NCI-H526 treated with DMSO at 0.1 percent for 48 hours (cell line): ENCODE measurements at places on chromosomes 4 and X.

DNA sequence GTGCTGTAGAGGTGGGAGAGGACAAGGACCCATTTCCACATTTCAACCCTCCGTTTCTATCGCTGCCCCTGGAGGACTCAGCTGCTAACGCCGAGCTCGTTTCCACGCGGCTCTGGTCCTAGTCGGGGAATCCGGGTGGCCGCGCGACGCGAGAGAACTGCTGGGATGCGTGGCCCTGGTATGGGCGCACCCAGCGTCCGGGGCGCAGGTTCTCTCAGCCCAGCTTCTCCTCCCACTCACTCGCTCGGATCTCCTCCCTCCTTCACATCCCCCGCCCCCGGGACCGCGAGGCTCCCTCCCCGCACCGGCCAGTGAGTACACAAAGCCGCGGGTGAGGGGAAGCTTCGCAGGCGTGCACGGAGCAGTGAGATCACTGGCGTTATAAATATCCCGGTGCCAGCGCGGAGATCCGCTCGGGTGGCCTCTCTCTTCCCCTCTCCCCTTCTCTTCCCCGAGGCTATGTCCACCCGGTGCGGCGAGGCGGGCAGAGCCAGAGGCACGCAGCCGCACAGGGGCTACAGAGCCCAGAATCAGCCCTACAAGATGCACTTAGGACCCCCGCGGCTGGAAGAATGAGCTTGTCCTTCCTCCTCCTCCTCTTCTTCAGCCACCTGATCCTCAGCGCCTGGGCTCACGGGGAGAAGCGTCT, at the start of gene FGF5:
FGF5 (plus strand) TSS at position 412 of the 649 bp plus-strand sequence; CDS start at position 573, 161 bp downstream.
- DNase-seq: no peak

DNA sequence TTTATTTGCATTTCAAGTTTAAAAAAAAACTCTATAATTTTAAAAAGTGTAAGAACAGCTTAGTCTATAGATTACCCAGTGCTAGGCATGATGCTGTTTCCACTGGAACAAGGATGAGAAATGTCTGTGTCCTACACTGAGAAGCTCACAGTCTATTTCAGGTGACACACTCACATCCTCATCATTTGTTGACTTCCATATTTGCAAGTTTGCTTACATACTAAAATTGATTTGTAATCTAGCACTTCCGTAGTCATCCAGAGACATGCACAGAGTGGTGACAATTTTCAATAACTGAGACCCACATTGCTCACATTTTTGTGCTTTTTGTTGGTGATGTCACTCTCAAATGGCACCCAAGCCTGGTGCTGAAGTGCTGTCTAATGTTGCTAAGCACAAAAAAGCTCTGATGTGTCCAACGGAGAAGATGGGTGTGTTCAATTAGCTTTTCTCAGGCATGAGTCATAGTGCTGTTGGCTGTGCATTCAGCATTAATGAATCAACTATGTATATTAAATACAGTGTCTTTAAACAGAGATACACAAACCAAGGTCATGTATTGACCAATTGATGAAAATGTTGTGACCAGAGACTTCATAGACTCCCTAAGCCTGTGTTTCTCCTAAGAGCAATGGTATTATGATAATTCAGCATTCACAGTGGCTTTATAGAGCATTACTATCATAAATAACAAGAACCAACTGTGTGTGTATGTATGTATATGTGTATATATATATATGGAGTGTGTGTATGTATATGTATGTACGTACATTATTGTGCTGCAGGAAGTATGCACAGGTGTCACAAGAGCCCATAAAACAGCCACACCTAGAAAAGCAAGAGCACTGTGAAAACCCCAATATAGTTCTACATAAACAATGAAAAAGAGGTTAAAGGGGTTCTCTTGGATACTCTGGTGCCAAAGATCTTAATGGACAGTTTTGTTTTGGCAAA, 31.2 kb upstream of the VCX3B start:
- no peak for DNase-seq

- DNase-seq: no peak
These were observed 100.3 kb upstream of the DDIT4L start for GRCh38 chr4:100290585-100290984.

- DNase-seq: no peak
These were observed 518.7 kb downstream of the C4orf33 start for GRCh38 chr4:129614611-129615010.

- no peak for DNase-seq
These were observed 135.9 kb downstream of the PRKX start for GRCh38 chrX:3577551-3577950.

DNA sequence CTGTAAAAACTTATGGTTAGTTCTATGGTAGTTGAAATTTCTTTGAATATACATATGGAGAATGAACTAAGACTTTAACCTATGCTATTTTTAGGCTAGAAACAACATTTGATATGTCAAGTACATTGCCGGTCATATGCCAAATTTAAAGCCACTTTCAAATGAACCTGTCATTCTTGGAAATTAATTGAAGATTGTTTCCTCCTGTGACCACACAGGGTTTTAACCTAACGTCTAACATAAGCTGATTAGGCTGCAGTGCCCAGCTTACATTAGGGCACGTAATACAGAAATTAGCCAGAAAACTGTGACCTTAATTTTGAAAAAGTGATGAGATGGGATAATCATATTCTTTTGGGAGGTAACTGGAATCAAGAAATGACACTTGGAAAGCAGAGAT, 645.9 kb downstream of the FSTL5 start:
- DNase-seq: no peak

- DNase-seq: no peak
These were observed 29.0 kb upstream of the CCNG2 start for GRCh38 chr4:77127837-77128621.

GRCh38 chrX:135213200-135213844, 38.5 kb upstream of the ETDA start:
- DNase-seq: no peak

GRCh38 chr4:140626661-140627376, 58.1 kb upstream of the UCP1 start:
- DNase-seq: no peak

DNA sequence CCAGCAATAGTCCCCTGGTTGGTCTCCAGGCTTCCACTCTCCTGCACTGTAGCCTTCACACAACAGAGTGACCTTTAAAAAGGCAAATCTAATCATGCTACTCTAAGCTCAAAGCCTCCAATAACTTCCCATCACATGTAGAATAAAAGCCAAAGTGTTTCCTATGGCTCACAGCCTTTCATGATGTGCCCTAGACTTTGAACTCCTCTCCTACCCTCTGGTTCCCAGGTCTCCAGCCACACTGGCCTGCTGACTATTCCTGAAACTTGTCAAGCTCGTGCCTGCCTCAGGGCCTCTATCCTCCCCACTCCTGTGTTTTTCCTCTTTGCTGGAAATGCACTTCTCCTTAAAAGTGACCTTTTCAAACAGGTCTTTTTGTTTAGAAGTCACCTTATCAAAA, 3.1 kb downstream of the MANBA start:
- DNase-seq: no peak

GRCh38 chrX:10039821-10040793, 72.9 kb downstream of the CLDN34 start:
- DNase-seq: no peak

DNA sequence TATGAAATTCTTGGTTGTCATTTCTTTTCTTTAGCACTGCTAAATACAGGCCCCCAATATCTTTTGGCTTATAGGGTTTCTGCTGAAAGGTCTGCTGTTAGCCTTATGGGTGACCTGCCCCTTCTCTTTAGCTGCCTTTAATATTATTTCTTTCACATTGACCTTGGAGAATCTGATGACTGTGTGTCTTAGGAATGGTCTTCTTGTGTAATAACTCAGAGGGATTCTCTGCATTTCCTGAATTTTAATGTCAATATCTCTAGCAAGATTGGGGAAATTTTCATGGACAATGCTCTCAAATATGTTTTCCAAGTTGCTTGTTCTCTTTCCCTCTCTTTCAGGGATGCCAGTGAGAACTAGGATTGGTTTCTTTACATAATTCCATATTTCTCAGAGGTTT, 292.4 kb downstream of the SLC7A11 start:
- no peak for DNase-seq

DNA sequence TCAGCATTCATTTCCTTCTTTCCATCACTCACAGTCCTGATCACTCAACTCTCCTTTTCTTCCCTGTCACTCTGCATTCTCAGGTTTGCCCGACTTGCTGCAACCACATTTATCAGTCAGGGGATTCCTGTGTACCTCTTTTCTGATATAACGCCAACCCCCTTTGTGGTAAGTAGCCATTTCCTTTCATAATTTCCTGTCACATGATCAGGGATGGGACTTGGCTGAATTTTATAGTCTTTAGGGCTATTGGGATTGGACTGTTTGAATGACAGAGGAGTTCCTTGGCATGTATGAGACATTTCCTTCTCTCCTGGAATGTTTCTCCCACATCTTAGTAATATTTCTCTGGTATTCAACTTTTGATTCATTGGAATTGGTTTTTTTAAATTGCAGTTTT, 11.0 kb downstream of the PGM2 start:
- DNase-seq: no peak

DNA sequence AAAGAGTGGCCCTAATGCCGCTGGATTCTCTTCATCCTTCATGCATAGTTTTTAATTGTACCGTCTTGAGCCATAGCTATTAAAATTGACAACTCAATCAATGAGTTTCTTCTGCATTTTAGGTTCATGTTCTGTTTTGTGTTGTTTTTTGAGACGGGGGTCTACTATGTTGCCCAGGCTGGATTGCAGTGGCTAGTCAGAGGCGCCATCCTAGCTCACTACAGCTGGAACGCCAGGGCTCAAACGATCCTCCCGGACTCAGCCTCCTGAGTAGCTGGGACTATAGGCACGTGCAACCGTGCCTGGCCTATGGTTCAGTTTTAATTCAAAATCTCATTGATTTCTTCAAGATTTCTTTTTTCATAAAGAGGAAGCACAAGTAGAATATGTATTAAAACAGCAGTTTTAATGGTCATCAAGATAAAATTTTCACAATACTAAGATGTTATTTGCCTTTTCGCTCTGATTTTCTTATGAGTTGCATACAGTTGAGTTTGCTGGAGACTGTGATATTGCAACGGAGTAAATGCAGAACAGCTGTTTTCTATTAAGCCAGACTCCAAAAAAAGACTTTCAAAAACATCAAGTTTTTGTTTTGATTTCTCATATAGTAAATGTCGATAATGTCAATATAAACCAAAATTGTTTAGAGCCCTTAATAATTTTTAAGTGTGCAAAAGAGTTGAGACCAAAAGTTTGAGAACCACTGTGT, 1.1 kb upstream of the STX18 start:
- no peak for DNase-seq

DNA sequence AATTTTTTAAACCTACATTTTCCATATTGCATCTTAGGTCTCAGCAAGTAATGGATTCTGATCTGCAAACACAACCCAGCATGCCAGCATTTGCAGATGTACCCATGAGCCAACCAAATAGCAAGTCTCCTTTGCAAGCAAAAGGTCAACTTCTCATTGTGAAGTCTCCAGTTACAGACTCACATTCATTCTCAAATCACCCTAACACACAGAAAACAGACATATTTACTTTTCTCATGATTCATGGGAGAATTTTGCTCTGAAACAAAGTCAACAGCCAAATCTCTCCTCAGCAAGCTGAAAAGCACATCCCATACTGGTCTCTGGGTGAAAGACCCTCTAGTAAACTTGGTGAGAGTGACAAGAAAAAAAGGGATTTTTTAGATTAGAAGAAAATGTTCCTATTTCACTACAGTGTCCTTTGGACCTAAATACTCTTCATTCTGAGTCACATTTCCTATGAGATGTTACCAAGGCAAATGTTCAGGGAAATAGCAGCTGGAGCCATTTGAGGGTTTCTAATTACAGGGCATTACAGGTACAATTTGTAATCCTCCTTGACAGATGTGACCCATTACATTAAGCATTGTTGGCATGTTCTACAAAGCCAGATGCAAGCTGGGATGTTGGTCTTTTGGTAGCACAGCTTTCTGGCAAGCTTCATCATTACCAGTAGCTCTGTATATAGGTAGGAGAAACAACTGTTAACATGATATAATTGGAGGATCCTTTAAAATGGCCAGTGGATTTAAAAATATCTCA, 383.3 kb downstream of the SMARCA1 start:
- DNase-seq: no peak

DNA sequence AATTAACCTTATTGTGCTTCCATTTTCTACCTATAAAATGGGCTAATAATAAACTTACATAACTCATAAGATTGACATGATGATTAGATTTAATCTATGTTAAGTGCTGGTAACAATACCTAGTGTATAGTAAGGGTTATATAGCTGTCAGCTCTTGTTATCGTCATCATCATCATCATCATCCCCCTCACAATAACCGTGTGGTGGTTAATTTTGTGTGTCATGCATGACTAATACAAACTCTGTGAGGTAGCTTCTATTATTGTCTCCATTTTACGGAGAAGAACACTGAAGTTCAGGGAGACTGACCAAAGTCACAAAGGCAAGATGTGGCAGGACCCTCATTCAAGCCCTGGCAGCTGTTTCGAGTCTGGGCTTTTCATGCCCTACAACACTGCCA, 211.3 kb downstream of the PALLD start:
- DNase-seq: no peak

DNA sequence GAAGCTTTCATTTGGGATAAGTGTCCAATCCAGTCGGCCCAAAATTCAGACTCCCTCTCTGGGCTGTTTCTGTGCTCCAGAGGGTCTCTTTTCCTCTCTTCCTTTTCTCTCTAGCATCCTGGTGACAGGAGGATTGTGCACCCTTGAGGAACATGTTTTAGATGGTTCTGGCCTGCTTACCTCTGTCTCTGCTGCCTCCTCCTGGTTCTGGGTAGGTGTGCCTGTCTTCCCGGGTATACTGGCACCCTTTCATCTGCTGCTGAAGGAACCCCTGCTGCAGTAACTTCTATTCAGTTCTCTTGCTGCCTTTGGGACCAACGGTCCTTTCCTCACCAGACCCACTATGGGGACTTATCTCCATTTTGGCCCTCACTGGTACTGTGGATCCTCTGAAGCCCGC, 53.2 kb downstream of the HMGB2 start:
- no peak for DNase-seq

DNA sequence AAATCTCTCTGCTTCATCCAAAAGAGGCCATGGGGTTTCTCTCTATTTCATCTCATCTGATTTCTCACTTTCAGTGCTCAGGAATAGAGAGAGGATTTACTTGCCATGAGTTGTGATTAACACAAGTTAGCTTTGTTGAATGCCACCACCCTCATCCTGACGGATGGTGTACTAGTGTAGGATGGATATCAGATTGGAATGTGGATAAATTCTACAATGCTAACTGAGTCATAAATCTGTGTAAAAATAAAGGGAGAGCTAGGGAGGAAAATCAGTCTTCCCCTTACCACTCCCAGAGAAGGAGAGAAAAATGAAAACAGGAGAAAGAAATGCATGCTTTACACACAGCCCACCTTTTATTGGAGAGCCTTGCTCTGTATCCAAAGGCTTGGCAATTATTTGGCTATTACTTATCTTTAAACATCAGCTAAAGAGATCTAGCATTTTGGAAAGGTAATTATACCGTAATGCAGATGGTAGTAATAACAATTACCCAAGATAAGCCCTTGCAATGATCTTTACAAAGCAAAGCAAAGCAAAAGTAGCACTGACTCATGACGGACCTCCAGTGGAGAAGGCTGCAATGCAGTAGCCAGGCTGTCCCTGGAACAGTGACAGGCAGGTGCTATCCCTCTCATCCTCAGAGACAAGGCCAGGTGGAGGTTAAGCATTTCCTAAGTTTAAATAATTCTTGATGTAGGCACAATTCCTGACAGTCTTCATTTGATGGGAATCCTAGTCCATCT, 306.3 kb upstream of the PPARGC1A start:
- DNase-seq: no peak
